ENCODE measurements at places on chromosomes 6 and 20.

GRCh38 chr6:43037197-43037596, 15.8 kb downstream of the RRP36 start:
- no peak for DNase-seq

GRCh38 chr20:57767441-57767840, 57.6 kb upstream of the PMEPA1 start:
- DNase-seq = no peak

- DNase-seq = peak; percentile 63
Measured at GRCh38 chr6:11805259-11806053, 26.9 kb upstream of the ADTRP start.

DNA sequence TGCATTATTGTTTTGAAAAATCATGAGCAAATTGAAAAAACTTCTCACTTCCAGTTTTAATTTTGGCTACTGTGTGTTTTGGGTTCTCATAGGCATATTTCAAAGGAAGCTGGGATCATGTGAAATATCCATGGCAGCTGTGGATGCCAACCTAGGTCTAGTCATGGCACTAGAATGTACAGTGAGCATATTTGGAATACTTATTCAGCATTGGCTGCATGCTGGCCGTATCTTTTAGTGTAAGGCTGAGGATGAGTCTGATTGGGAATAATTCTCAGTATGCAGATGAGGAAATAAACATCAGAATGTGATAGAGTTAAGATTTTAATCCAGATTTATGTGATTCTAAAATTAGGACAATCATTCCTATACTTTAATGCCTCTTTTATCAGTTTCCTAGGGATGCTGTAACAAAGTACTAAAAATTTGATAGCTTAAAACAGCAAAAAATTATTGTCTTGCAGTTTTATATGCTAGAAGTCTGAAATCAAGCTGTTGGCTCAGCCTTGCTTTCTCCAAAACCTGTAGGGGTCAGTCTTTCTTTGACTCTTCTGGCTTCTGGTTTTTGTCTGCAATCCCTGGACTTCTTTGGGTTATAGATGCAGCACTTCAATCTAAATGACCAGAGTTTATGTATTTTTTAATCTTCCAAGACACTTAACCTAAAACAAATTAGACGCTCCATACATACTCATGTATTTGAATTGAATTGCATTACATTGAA, 37.7 kb upstream of the DEFB112 start:
- peak; percentile 8 for DNase-seq

GRCh38 chr6:133804265-133804664, 84.6 kb upstream of the TCF21 start:
- no peak for DNase-seq

GRCh38 chr6:122734529-122735395, 44.8 kb upstream of the FABP7 start:
- DNase-seq = no peak

DNA sequence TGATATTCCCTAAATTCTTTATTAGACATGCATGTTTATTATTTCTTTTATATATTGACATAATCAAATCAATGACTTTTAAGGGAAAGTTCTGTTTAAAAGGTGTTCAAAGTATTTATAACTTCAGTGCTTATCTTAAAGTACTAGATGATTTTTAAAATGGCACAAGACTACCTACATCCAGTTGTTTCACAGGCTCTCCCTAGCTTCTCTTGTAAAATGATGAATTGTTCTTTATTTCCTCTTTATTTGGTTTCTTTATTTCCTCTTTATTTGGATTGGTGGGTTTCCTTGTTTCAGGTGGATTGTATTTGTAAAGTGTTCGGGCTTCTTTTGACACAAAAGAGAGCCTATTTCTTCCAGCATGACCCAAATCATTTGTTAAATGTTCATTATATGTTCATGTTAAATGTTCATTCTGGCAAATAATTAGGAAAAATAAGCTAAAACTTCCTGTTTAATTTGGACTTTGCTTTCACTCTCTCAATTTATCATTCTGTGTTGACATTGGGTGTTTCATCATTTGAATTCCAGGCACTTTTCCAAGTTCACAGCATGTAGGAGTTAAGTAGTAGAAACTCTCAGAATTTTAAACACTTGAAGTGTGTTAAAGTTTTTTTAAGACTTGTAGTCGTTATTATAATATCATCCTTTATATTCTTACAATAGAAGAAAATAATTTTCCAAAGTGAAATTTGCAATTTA, 24.6 kb downstream of the MLIP start:
- DNase-seq = peak; percentile 23

DNA sequence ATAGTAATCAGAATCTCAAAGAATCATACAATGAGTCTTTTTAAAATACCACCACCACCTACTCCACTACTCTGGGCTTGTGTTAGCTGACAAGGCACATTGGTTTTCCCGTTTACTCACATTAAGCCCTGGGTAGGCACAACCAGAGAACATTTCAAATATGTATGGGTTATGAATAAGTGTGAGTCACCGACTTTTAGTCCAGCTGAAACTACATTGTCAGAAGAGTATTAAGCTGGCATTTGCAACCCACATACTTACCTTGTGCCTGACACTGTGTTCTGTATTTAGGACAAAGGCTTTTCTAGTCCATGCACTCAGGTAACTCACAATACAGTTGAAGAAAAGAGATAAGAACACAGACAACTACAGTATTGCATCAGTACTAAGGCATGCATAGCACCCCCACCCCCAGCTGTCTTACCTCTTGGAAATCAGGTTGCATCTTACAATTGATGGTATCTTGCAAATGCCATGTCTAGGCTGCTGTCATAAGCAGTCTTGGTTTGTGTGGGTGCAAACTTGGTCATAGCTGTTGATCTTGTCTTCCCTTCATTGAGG, 40.3 kb upstream of the AHI1 start:
- DNase-seq = peak; percentile 60

- no peak for DNase-seq
Measured at GRCh38 chr6:160678744-160679401, 14.8 kb upstream of the LPA start.

DNA sequence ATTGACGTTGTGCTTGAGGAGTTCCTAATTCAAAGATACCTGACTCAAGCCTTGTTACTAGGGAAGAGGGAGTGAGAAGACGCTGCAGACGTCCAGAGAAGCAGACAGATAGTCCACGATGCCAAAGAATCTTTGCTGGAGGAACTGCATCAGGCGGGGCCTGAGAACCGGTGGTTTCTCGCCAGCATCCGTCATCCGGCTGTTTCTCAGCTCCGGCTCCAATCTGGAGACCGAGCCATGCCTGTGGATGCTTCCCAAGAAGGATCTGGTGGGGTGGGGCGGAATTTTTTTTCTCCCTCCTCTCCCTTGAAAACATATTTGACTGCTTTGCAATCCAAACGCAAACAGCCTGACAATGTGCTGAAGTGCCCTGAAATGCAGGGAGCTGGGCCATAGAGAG, 125.8 kb upstream of the SRSF6 start:
- DNase-seq = no peak

DNA sequence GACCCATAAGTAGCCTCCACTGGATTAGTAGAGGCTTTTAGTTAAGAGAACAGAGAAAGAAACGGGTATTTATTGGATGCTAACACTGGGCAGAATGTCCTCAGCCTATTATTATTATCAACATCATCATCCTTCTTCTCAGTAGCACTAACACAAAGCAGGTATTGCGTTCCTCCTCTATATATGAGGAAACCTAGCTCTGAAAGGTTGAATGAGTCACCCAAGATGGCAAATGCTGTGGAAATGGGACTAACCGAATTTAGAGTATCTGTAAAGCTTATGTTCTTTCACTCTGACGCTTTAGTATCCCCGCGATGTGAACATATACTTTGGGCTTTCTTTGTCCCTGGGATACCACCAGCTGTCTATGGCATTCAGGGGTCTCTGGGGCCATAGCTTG, 77.0 kb downstream of the ADTRP start:
- DNase-seq = no peak

- DNase-seq = no peak
Measured at GRCh38 chr6:39568896-39569295, 156.3 kb downstream of the KIF6 start.

DNA sequence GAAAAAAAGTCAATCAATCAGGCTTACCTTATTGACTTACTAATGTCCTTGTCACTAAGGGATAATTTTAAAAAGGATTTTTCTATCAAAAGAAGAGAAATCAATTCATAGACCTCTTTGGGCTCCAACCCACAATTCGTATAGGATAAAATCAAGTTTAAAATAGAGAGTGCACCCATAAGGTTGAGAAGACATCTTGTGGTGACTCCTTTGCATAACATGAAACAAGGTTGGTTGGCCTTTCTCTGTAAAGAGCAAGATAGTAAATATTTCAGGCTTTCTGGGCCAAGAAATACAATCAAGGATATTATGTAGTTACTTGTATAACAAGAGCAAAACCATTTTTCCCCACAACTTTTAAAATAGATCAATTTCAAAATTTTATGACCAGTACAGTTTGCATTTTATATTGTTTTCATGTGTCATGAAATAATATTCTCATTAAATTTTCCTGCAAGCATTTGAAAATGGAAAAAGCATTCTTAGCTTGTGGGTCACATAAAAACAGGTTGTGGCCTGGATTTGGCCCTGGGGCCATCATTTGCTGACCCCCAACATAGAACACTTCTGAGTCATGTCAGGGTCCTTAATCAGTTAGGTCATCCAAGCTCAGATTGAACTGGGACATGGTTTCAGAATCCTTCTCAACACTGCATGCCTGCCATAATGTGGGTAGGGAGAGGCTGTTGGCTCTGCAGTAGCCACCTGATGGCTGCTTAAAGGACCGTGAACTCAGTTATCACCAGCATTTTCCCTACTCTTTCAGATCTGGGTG, 76.7 kb downstream of the MYB start:
- DNase-seq = no peak

DNA sequence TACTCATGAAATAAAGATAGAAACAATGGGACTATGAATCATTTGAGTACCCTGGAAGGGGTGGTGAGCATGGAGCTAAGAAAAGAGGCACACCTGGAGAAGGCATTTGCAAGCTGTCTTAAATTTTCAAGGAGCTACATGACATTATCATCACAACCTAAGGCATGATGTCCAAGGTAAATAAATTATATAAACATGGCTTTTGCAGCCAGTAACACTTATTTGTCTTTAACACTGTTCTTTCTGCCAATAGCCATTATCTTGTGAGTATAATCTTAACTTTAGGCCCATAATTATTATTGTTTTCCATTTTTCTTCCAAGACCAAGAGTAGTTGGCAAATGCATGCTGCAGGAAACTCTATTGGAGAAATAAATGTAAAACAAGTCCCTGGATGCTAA, 63.7 kb downstream of the ALDH5A1 start:
- DNase-seq = no peak
